ENCODE measurements at places on chromosomes 6 and 20.

DNA sequence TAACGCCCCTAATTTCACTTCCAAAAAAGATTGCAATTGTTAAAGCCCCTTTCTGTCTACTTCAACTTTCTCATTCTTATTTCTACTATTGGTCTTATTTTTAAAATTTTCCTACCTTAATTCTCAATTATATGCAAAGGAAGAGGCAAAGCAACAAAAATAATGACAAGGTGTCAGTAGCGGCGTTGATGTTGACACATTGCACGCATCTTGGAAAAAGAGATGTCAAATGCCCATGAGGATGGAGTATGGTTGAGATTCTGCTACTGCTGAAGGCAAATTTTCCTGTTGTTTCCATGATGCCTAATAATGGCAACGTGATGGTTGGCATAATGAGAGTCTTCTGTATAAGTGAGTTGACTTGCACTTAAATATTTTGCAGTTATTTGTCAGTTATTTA lies 258.9 kb downstream of the CDKAL1 start:
- DNase-seq: no peak

DNA sequence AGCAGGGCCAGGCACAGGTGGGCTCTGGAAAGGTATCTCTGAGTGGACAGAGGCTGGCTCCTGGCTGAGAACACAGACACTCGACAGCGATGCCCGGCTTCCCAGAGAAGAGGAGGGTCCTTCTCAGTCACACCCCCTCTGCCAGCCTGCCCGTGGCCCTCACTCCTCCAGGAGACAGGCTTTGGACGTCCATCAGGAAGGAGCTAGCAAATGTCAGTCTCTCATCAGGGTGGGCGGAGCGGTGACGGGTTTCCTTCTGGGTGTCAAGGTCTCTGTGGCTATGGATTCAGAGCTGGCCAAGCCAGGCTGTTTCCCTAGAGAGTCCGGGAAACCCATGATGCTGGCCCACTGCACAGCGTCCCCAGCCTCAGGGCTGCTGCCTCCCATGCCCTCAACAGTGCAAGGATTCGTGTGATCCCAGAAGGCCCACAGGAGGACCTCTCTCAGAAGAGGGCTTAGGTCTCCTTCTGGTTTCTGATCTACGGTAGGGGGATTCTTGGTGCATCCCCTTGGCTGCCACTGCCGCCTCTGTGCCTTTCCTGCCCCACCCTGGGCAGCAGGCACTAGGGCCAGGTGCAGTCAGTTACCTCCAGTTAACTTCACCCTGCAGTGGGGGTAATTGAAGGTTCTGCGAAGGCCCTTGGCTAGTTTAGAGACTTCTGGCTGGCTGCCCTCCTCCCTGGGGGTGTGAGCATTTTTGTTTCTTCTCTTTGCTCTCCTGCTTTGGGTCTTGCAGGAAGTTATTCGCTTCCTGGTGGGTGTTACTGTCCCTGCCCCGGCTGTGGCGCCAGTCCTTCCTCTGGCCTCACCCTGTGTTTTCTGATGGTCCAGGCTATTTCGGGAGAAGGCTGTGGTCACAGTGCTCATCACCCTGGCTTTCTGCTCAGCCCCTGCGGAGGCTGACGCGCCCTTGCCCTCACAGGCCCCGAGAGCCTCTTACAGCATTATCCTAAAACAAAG lies 80.2 kb downstream of the CDH4 start:
- DNase-seq: no peak

- DNase-seq: no peak
Observed at GRCh38 chr6:154440022-154440421, 70.5 kb downstream of the CNKSR3 start.

GRCh38 chr6:90204327-90205056 lies 92.2 kb downstream of the BACH2 start:
- no peak for DNase-seq

- DNase-seq: no peak
Observed at GRCh38 chr6:47483853-47484546, 6.4 kb downstream of the CD2AP start.

DNA sequence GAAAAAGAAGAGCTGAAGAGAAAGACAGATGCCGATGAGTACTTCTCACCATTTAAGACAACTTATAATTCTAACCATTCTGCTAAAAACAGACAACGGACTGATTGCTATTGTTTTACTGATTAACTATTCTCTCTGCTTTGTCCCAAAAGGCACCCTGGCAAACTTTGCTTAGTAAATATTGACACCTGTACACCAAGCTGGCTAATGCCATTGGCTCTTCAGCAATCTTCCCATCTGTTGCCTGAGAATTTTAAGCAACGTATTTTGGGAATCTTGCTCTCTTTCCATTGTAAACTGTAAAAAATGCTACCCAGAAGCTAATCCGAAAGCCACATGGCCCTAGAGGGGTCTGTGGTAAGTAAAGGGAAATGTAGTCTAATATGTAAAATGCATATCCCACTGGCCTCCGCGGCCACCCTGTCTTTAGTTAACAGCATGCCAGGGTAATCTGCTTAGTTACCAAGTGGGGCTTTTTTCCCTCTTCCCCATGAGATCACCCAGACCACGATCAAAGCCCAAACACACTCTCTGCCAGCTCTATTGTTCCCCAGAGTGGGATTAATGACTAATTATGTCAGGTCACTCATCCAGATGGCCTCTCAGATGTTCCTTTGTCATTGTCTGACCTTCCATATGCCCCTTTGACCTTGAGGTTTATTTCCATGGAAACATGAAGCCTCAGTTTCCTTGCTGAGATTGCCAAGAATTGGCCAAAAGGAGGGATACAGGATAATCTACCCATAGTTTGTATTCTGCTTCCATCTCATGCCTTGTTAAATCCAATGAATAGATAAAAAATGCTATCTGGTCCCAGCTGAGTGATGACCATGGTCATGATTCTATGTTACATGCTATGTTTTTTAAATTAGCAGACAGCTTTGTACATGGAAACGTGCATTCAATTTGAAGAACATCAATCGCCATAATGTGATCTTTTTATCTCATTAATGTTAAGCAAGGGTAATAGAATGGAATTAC lies 216.4 kb upstream of the MCHR2 start:
- no peak for DNase-seq

GRCh38 chr6:110098511-110099116 lies 80.9 kb downstream of the WASF1 start:
- no peak for DNase-seq

Data from stimulated activated CD8-positive, alpha-beta memory T cell treated with anti-CD3 and anti-CD28 coated beads, Interleukin-4, amount 100 ng/mL, for 4 hours (primary cell).